ENCODE measurements at places on chromosomes 6 and 20.

DNA sequence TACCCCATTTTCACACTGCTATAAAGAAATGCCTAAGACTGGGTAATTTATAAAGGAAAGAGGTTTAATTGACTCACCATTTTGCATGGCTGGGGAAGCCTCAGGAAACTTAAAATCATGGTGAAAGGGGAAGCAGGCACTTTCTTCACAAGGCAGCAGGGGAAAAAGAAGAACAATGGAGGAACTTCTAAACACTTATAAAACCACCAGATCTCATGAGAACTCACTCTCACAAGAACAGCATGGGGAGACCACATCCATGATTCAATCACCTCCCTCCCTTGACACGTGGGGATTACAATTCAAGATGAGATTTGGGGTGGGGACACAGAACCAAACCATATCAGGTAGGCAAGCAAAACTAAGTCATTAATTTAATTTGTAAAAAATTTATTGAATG lies 343.2 kb downstream of the FRK start:
- DNase-seq: no peak

DNA sequence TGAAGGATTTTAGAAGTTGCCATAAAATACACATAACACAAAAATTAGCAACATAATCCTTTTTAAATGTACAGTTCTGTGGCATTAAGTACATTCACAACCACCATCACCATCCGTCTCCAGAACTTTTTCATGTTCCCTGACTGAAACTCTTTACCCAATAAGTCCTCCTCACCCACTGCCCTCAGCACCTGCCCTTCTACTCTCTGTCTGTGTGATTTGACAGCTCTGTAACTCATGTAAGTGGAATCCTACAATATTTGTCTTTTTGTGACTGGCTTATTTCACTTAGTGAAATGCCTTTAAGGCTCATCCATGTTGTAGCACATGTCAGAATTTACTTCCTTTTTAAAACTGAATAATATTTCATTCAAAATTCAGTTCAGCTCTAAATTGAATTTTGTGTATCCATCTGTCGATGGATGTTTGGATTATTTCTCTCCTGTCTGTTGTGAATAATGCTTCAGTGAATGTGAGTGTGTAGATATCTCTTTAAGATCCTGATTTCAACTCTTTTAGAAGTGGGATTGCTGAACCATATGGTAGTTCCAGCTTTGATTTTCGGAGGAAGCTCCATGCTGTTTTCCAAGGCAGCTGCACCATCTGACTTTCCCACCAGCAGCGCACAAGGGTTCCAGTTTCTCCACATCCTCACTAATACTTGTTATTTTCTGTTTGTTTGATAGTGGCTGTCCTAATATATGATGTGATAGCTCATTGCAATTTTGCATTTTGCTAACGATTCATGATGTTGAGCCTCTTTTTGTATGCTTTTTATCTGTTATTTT lies 4.2 kb downstream of the ENTPD6 start:
- DNase-seq: no peak

- no peak for DNase-seq
Observed at GRCh38 chr6:25952535-25952934, 10.1 kb upstream of the TRIM38 start.

GRCh38 chr20:63978319-63979228 lies 868 bp downstream of the SAMD10 start:
- DNase-seq: peak; percentile 90

- DNase-seq: peak; percentile 47
Observed at GRCh38 chr6:169589293-169589692, 112.5 kb downstream of the WDR27 start.

DNA sequence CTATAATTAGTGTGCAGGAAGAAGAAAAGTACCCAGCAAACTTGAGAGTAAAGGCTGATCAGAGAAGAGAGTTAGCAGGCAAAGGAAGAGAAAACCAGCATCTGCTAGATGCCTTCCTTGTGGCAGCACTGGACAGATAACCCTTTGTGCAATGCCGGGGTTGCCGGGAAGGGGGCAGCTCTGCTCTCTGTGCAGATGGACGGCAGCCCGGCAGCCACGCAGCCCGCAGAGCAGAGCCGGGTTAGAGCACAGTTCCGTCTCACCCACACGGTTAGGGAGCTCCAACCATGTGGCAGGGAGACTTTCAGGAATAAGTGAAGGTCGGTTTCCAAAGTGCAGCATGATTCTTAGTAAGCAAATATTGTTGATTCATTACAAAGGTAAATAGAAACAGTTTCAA lies 80.0 kb upstream of the RPS6KA2 start:
- DNase-seq: no peak

DNA sequence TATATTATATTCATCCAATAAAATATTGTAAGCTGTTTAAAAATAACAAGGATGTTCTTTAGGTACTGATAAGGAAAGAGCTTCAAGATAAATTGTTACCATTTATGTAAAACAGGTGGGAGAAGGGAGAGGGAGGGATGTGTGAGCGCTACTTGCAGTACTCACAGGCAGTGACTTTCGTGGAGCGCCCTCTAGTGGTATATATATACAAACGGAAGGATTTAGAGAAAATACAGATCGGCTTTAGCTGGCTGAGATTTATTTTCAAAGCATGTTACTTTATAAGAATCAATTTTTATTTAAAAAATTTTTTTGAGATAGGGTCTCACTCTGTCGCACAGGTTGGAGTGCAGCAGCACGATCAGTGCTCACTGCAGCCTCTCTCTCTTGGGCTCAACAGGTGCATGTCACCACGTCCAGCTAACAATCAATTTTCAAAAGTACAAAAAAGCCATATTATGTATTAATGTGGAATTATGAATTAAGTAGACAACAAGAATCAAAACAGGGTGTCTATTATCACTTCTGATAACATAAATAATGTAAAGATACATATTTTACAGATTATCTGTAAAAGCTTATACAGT lies 3.3 kb upstream of the MOG start:
- no peak for DNase-seq

DNA sequence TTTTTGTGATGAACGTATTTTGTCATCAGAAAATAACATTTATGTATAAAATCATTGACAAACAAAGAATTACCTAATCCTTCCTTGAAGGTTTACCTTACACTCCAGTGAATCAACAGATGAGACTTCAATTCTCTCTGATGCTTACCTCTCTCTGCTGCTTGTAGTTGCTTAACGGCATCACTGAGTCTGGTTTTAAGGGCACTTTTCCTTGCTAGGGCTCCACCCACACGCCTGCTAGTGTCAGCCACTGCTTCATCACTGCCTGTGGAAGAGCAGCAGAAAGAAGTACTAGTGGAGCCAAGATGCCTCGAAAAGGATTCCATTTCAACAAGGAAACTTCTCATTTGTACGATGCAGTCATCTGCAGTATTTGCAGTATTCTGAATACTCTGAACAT lies 63.0 kb downstream of the FAM229B start:
- DNase-seq: no peak

DNA sequence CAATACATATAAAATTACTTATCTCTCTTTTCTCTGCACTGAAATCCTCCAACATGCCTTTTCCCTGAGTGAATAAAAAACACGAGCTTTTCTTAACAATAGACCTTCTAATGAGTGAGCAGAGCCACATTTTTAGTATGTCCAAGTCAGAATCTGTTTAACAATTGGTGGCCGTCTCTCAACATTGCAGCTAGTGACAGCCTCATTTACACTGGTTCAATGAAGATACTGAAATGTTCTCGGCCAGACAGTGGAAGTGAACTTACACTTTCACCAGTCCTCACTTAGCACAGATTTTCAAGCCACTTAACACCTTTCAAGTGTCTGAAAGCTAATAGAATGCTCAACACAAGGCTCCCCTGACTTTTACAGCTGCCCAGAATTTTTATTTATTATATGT lies 767.1 kb downstream of the KIF16B start:
- no peak for DNase-seq

DNA sequence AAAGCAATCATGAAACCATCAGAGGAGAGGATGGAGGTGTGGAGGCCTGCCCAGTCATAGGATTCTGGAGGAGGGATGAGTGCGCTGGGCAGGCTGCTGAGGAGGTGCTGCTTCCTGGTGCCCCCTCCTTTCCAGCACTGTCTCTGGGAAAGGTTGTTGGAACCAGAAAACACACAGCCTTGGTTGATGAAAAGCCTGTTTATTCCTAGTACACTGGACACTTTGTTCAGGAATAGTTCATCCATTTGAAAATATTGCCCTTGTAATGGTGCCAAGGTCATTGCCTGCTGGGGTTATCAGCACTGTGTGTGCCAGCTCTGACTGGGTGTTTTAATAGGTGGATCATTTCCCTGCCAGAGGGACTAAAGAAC lies 83.7 kb upstream of the ARMC2 start:
- DNase-seq: no peak

- no peak for DNase-seq
Observed at GRCh38 chr20:58192567-58192966, 35.9 kb downstream of the ANKRD60 start.

DNA sequence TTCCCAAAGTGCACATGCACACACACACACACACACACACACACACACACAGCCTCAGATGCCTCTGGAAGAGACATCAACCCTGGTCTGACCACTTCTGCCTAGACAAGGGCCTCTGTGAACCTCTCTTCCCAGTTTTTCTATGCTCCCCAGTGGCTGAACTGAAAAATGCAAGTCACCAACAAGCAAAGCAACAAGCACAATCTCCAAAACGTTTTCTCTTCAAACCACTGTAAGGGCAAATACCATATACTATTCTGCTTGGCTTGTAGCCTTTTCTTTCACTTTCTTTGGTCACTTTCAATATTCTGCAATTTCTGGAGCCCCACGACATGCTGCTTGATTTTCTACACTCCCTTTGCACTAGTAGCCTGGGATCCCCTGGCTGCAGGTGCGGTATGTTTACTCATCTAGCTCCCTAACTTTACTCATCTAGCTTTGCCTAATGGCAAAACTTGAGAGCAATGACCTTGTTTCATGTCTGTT lies 121.4 kb upstream of the DST start:
- peak; percentile 41 for DNase-seq

- no peak for DNase-seq
Observed at GRCh38 chr6:37459981-37460800, 27.2 kb downstream of the CMTR1 start.

- no peak for DNase-seq
Observed at GRCh38 chr20:62043131-62043914, 22.4 kb downstream of the TAF4 start.

DNA sequence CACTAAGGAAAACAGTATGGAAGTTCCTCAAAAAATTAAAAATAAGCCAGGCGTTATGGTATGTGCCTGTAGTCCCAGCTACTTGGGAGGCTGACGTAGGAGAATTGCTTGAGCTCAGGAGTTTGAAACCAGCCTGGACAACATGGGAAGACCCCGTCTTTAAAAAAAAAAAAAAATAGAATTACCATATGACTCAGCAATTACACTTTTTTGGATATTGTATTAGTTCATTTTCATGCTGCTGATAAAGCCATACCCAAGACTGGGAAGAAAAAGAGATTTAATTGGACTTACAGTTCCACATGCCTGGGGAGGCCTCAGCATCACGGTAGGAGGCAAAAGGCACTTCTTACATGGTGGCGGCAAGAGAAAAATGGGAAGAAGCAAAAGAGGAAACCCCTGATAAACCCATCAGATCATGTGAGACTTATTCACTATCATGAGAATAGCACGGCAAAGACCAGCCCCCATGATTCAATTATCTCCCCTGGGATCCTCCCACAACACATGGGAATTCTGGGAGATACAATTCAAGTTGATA lies 10.8 kb upstream of the SMIM29 start:
- no peak for DNase-seq

GRCh38 chr6:82686719-82687118 lies 323.1 kb downstream of the TPBG start:
- no peak for DNase-seq

GRCh38 chr20:57433657-57434389 lies 42.6 kb downstream of the RBM38 start:
- DNase-seq: no peak

DNA sequence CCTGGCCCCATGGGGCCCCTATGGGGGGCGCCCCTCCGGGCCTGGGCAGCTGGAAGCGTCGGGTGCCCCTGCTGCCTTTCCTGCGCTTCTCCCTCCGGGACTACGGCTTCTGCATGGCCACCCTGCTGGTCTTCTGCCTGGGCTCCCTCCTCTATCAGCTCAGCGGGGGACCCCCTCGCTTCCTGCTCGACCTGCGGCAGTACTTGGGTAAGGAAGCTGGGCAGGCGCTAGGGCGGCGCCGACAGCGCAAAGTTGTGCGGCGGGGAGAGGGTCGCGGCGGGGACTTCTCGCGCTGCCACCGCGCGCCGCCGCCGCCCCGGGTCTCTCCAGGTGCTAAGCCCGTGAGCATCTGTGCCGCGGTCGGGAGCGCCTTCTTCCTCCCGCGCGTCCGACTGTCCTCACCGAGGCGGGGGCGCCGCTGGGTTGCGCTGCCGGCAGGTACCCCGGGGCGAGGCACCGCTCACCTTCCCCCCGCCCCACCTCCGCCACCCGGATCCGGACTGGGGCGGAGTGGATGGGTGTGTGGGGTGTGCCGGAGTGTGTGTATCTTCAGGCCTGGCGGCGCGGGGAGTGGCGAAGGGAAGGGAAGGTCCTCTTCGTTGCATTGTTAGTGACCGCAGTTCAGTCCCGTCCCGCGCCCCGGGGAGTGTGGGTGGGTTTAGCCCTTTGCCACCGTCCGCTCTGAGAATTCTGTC lies 788 bp downstream of the UST start:
- peak; percentile 68 for DNase-seq

DNA sequence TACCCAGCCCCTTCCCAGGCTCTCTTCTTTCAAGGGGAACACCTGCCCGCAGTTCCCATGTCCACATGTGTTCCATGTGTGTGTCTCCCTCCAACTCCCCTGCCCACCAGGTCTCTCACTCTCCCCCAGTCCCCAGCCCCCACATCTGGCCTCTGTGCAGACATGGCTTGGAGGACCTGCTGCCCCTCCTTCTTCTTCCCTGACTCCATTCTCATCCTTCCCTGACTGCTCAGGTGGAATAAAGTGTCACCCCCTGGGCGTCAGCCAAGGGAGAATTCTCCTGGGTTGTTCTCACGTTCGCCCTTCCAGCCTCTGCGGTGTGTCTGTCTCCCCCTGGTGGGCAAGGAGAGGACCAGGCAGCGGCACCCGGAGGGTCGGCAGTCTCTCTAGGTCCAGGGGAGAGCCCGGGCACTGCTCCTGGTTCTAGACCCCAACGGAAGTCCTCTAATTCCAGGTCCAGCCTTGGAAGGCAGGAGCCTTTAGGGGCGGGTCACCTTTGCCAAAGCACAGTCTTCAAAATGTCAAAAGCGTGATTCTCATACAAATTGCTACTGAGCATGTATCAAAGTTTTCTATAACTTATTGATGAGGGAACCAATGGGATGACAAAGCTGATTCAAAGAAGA lies 50.5 kb downstream of the EBF4 start:
- no peak for DNase-seq

All from mucosa of descending colon (tissue), 3 donors.